ENCODE measurements at places on chromosomes 7 and 10.
A peak's percentile ranks its signal among the peaks of the same experiment; 100 is the strongest.

- no peak for DNase-seq
These were observed 16.0 kb upstream of the PRSS1 start for GRCh38 chr7:142733271-142733670.

GRCh38 chr10:125294109-125294508 lies 133.7 kb upstream of the CTBP2 start:
- DNase-seq, result no peak

DNA sequence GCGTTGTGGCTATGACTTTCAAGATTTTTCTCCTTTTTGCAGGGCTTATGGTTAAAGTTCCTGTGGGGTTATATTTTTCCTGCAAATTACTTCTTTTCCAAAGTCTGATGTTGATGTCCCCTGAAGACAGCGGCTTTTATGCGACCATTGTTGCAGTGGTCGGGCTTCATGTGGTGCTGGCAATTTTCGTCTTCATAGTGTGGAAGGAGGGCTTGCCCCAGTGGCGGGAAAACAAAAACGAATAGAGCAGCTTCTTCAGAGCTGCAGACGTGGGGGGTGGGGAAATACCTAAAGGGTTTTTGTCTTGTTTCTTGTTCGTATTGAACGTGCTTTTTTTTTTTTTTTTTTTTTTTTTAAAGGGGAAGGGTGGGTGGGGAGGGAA lies 53.8 kb downstream of the MCMBP start:
- DNase-seq, result no peak

DNA sequence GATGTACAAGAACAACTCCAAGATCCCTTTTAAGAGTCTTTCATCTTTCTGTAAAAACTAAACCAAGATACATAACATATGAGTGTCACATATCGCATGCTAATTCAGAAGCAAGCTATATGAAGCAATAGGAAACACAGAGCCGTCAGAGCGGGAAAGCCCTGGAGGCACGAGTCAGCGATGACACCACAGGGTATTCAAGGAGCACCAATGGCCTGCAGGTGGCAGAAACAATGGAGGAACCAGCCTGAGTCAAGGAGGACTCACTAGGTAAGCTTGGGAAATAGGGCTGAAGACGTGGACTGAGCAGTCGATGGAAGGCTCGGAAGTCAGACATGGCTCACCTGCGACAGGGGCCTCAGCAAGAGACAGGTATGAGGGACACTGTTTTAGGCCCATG lies 214.4 kb downstream of the FAM107B start:
- DNase-seq, result peak; percentile 53

DNA sequence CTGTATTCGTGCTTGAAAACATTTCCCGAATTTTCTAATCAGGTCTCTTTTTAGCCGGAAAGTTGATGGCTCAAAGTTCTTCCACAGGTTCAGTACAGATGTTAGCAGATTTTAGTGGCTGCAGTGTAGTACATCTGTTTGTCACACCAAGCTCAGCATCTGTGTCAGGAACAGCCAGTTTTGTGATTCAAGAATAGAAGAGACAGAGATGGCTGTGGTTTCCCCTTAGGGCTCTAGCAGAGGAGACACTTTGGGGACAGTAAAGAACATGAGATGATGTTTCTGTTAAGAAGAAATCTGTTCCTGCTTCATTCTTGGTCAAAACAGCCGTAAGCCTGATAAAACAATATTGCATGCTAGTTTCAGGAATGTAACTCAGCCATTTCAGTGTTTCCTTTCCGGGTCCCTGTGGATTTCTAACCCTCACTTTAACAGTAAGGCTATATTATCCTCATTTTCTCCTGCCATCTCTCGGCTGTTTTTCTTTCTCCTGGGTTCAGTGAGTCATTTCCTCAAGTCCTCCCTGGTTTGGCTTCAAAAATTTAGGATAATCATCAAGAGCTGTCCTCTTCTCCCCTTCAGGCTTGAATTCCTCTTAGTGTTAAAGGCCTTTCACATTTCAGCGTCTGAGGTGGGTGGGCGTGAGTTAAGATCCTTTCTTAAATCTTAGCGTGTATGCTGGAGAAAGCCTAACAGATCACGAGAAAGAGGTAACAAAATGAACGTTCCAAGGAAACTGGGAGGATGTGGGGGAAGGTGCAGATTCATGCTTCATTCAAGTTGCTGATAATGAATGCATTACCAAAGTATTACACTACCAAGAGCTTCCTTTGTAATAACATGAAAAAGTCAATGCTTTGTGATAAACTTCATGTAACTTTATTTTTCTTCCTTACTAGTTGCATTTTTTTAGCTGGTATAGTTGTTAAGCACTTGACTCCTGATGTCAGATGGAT lies 37.1 kb upstream of the BICC1 start:
- DNase-seq, result no peak

DNA sequence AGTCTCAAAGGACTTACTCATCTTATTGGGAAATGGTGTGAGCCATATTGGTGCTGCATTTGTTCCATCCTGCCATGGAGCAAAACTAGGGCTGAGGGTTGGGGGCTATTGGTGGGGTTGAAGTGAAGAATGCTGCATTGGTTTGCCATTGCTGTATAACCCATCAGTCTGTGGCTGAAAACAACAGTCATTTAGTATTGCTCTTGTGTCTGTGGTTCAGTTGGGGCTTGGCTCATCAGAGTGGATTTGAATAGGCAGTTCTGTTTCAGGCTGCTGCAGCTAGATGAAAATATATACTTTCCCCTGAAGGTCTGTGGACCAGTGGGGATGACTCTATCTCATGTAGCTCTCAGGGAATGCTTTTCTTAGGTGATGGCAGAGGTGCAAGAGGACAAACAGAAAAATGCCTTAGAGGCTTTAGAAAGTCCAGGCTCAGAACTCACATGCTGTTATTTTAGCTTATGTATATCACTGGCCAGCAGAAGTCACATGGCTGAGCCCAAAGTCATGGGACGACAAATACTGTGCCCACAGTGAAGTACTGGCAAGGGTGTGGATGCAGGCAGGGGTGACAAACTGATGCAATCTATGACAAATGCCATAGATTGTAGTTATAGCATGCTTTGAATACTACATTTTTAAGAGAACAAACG lies 15.2 kb upstream of the EXOC6 start:
- no peak for DNase-seq

GRCh38 chr10:12444981-12445700 lies 95.8 kb downstream of the CAMK1D start:
- no peak for DNase-seq

DNA sequence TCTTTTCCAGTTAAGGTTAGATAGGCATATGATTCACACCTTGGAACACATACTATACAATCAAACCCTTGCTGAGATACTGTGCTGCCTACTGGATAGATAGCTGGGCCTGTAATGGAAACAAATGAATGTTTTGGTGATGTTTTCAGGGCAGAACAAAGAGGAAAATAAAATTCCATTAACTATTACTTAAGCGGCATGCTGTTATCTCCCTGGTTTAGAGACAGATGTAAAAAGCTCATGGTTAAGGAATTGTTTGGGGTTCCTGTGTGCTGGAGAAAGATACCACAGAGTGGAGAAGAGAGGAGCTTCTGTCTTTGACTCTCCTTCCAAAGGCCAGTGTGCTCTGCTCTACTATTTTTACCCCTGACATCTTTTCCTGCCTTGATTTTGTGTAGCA lies 341.1 kb downstream of the PLXDC2 start:
- no peak for DNase-seq

GRCh38 chr7:42315103-42315502 lies 78.1 kb upstream of the GLI3 start:
- no peak for DNase-seq

GRCh38 chr7:105218215-105218614 lies 170.5 kb downstream of the SRPK2 start:
- no peak for DNase-seq

GRCh38 chr7:84744385-84744784 lies 442.5 kb downstream of the SEMA3D start:
- DNase-seq, result no peak

DNA sequence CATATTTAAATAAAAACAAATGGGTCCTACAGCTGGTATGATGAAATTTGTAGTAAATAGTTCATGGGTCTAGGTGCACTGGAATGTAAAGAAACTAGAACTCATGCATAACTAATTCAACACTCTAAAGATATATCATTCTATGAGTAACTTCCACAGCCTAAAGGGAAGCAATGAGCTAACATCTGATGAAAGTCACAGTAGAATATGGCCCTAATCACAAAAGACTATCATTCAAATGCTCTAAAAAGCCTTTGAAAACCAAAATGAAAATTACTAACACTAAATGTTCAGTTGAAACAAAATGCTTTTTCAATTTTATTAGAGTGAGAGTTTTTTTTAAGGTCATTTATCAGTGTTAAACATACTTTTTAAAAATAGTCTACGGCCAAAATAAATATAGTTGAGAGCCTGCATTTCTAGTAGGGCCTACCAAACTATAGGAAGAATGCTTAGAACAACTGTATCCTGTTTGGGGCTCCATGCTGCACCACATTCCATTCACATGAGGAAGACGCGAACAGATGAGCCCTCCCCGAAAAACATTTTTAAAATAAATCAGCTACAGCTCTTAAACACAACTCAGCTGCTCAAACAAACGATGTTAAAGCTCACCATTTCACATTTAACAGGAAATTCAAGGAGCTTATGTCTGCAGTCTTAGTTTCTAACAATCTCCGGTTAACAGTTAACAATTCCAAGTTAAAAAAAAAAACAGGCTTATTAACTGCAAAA lies 134.5 kb downstream of the NRBF2 start:
- peak; percentile 57 for DNase-seq

All from Ammon's horn (tissue), 1 donor.